GM13977 (cell line): ENCODE measurements at places on chromosomes 12 and 14.

- no peak for DNase-seq
These were observed 4.3 kb upstream of the RAD52 start for GRCh38 chr12:953776-954175.

GRCh38 chr12:27966870-27967269, 5.7 kb downstream of the PTHLH start:
- DNase-seq, result no peak

- DNase-seq, result no peak
These were observed 55.4 kb downstream of the SUSD6 start for GRCh38 chr14:69666690-69667211.

DNA sequence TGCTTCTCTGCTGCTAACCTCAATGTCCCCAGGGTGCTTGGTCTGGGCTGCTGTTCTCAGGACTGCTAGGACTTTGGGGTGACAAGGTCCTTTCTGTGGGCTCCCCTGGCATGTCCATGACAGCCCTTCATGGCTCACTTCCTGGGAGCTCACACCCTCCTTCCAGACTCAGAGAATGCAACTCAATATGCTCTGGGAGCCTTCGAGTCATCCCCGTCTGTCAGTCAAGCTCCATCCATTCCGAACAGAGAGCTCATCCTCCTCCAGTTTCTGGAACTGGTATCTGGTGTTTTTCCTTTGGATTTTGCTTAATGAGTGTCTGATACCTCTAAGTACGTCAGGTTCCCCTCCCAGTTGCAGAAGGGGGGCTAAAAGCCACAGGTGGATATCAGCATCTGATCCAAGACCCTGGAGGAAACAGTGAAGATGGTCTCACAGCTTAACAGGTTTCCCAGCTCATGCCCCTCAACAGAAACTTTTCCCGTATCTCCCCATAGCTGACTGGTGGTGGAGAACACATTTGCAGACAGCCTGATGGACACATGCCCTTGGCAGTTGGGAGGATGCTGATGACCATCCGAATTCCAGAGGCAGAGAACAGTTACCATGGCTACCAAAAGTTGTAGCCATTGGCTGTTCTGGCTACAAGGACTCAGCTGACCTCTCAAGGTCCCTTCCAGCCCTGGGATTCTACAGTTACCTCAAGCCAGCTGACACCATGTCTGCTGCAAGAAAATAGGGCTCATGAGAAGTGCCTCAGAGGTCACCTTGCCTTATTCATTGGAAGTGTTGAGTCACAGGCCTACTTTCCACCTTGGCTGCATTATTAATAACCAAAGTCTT, 9.5 kb upstream of the RAB35 start:
- no peak for DNase-seq

GRCh38 chr14:63027719-63028118, 17.5 kb downstream of the KCNH5 start:
- DNase-seq, result no peak

GRCh38 chr14:22303589-22304195, 285.3 kb downstream of the DAD1 start:
- DNase-seq, result peak; percentile 40

DNA sequence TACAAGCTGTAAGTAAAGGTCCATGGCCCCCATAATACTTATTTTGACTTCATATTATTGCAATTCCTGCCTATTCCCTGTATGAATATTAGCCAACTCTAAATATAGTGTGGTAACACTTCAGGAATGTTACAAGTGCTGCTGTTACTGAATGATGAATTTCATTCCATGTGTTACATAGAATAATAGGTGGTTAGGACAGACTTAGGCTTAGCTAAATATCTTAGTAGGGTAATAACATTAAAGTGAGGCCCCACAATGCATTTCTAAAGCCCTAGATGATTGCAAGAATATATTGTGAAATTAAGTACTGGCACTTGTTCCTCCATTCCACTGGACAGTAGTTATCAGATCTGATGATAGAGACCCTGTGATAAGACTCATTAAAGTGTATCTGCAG, 182.7 kb downstream of the PCNX1 start:
- no peak for DNase-seq
